ENCODE measurements at places on chromosomes 1 and 21. TPM values are rescaled to one million over a fixed set of nuclear protein-coding genes. Genes with fewer than 3 reads are reported as not detected.

The ANGPTL3 gene
- not detected for total RNA-seq

The IFI44L gene
- total RNA-seq = 15.4 TPM

GRCh38 chr21:37742115-37742514 is 174.1 kb downstream of the KCNJ6 start:
- DNase-seq = no peak

DNA sequence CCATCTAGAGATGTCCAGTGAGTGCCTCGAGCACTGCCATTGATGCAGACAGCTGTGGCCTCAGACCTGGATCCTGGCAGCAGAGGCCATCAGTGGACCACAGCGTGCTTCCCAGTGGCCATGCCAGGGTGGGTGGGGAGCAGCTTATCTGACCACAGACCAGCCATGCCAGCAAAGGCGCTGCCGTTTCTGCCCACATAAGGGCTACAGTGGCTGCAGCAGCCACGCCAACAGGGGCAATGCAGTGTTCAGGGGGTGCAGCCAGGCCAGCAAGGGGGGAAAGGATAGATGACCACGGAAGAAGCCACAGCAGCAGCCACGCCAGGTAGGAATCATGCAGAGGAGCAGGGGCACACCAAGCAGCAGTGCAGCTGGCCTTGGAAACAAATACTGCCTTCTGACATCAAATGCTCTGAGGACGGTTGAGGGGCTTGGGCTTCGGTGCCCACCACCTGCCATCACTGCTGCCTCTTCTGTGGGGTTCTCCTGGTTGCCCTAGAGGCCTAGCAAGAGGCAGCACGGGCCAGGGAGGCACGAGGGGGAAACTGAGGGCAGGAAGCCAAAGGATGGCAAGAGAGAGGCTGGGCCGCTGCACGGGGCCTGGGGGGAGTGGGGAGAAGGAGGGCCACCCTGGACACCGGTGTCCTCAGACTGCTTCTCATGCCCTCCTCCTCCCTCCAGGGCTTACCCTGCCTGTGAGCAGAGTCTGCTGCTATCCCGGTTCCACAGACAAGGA is 94.7 kb upstream of the RUNX3 start:
- DNase-seq = no peak

Data from esophagus muscularis mucosa (tissue), 4 donors.